ENCODE measurements at places on chromosomes 7 and 10.

DNA sequence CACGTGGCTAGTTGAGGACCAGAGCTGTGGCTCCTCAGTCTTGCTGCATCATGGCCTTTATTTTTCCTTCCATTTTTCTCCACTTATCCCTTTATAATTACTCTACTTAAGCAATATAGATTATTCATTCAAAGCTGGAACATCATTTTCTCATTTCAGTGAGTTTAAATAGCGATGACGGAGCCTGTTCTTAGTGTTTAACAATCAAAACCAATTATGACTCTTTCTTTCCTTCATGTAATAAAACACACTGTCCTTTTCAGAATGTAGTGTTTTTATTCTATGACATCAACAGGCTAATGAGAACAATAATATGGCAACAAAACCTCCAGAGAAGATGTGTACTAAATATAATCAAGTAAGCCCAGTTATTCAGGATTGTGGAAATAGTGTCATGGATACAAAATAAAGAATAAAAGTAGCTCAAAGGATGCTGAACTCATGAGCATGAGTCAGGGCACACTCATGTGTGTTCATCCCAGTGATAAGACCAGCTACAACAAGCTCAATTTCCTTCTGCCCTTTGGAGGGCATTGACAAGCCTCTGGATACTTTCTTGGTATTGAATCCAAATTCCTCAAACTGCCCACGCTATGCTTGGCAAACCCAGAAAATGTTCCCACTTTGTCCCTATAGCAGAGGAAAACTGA lies 188.4 kb downstream of the CYP26A1 start:
- DNase-seq = no peak

- no peak for DNase-seq
Measured at GRCh38 chr10:62442894-62443669, 68.9 kb downstream of the ZNF365 start.

DNA sequence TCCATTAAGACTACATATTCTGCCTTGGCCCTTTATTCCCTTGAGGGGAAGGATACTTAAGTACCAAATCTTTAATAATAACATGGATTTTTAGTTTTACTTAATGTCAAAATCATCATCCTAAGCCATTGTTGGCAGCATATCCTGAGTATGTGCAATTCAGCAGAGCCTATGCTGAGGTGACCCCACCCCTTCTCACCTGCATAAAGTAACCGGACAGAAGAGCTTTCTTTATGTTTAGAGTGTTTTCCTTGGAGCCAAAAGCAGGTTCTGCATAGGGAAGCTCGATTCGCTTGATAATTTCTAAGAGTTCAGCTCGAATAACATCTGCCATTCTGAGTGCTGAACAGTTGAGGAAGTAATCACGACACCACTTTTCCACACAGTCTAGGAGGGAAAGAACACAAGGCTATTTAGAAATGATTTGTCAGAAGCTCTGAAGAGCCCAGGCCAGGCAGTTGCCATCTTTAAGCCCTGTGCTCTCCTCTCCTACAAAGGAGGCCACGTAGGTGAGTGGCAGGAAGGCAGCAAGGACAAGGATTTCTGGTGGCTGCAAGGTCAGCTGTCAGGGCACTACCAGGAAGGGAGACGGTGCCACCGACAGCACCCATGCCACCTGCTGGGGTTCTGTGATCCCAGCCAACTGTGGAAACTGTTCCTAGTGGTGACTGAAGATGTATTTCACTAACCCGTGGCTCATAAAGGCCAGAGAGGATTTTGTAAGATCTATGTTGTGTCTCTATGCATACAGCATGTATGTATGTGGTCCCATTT lies 15.6 kb downstream of the BCCIP start:
- no peak for DNase-seq

DNA sequence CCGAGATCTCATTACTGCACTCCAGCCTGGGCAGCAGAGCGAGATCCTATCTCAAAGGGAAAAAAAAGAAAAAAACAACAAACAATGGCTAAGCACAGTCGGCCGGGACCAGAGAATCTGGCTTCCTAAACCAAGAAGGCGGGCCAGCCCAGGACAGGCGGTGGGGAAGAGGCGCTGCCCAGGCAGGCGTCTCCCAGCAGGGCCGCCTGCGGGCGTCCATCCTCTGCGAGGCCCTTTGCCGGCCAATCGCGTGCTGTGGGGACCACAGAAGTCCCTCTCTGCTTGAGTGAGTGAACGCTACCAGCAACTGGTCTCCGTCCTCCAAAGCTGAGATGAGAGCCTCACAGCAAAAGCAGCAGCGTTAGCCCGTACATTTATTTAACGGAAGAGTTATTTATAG lies 14.7 kb upstream of the BMS1 start:
- no peak for DNase-seq

DNA sequence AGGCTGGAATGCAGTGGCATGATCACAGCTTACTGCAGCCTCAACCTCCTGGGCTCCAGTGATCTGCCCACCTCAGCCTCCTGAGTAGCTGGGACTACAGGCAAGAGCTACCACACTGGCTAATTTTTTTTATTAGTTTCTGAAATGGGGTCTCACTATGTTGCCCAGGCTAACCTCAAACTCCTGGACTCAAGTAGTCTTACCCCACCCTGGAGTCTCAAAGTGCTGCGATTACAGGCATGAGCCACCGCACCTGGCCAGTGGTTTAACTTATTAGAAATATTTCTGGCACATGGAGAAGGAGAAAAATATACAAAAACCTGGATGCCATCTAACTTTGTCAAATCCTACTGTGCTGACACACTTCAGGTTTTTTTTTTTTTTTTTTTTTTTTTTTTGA lies 15.2 kb downstream of the ZNF786 start:
- no peak for DNase-seq

GRCh38 chr10:20955355-20955893 lies 58.3 kb upstream of the NEBL start:
- no peak for DNase-seq

DNA sequence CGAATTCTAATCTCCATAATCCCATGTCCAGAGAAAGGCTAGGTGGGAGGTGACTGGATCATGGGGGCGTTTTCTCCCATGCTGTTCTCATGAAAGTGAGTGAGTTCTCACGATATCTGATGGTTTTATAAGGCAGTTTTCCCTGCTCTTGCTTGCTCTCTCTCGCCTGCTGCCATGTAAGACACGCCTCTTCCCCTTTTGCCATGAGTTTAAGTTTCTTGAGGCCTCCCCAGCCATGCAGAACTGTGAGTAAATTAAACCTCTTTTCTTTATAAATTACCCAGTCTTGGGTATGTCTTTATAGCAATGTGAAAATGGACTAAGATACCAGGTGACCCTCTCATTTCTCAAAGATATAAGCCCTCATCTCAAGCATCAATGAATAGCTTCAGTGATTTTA lies 1.1 kb upstream of the ACTA2 start:
- DNase-seq = no peak

GRCh38 chr10:124354411-124355382 lies 64.0 kb downstream of the OAT start:
- DNase-seq = no peak

DNA sequence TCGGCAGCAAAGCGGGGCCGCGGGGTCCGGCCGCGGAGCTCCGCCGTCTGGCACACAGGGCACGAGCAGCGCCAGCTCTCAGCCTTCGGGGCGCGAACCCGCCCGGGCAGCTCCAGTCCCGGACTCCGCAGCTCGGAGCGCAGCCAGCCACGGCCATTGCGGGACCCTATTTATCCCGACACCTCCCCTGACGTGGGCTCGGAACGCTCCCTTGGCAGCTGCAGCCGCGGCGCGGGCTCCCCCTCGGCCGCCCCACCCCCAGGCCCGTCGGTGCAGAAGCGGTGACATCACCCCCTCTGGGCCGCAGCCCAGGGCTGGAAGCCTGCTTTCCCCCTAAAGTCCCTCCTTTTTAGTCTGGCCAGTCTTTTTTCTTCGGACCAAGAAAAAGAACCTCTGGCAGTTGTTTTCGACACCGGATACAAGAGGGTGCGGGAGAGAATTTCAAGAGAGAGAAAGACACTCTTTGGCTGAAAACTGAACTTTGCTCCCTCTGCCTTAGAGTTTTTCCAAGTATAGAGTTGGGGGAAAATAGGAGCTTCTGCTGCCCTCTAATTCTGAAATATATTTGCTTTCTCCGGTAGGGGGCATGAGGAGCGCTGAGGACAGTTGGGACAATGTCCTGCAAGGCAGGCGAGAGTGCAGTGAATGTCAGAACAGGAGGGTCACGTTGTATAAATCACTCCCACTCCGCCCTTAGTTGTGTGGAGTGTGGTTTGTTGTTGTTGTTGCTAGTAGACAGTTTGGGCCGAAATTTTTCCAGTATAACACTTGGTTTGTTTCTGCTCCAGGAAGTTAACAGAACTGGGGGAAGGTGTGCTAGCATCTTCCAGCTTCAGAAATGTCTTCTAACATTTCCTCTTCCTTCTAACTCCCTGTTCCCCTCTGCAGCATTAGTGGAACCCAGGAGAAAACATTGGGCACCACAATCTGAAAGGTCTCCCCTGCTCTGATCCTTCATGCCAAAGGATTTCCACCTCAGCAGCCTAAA lies at the start of gene SFRP4:
SFRP4 (minus strand) TSS at position 145 of the 988 bp plus-strand sequence. CDS start 280 bp downstream, outside the sequence.
- peak; percentile 36 for DNase-seq

Data from neural crest cell (in vitro differentiated cells).